HepG2 (cell line): ENCODE measurements at places on chromosomes 11 and 22. TPM values are rescaled to one million over a fixed set of nuclear protein-coding genes. Genes with fewer than 3 reads are reported as not detected.

The PDE2A gene
- total RNA-seq: not detected in 2 replicates

The KCTD21 gene
- total RNA-seq: 3.1 and 3.9 TPM in 2 replicates

The PIH1D2 gene
- 2.7 and 2.8 TPM in 2 replicates for total RNA-seq

The RNF26 gene
- 11.9 and 20.8 TPM in 2 replicates for total RNA-seq

The BUD13 gene
- 25.9 and 31.9 TPM in 2 replicates for total RNA-seq

The KRTAP5-7 gene
- total RNA-seq: not detected in 2 replicates

The RIMBP3B gene
- total RNA-seq: not detected in 2 replicates

The UPK3A gene
- total RNA-seq: 10.0 and 10.5 TPM in 2 replicates

The PDGFD gene
- total RNA-seq: 0.22 and 0.29 TPM in 2 replicates

The MN1 gene
- total RNA-seq: not detected in 2 replicates

The FAM181B gene
- not detected in 2 replicates for total RNA-seq

The OR2AG2 gene
- not detected in 2 replicates for total RNA-seq

The FXYD2 gene
- 106 and 107 TPM in 2 replicates for total RNA-seq

The C11orf87 gene
- total RNA-seq: not detected in 2 replicates

The SNX32 gene
- total RNA-seq: 0.09 TPM in 1 of 2 replicates, not detected in the other

The GRAMD4 gene
- 12.9 and 15.7 TPM in 2 replicates for total RNA-seq

The RHOD gene
- total RNA-seq: 0.27 and 0.29 TPM in 2 replicates

The LAMTOR1 gene
- 63.4 and 66.0 TPM in 2 replicates for total RNA-seq

The GLB1L3 gene
- not detected in 2 replicates for total RNA-seq

The SLCO2B1 gene
- 7.6 and 15.3 TPM in 2 replicates for total RNA-seq

The OR52A1 gene
- not detected in 2 replicates for total RNA-seq

The USP28 gene
- 34.3 and 52.0 TPM in 2 replicates for total RNA-seq

The CSTPP1 gene
- total RNA-seq: 14.6 and 15.7 TPM in 2 replicates

The OR4C5 gene
- total RNA-seq: not detected in 2 replicates

The MYEOV gene
- total RNA-seq: 0.17 and 0.33 TPM in 2 replicates

The TEX54 gene
- total RNA-seq: not detected in 2 replicates

The OR8A1 gene
- not detected in 2 replicates for total RNA-seq

The SLC25A18 gene
- total RNA-seq: 0.75 and 0.86 TPM in 2 replicates

The VWA5A gene
- 1.3 and 1.4 TPM in 2 replicates for total RNA-seq

The MRGPRX4 gene
- 0.18 and 0.36 TPM in 2 replicates for total RNA-seq

The RAB30 gene
- 5.0 and 8.8 TPM in 2 replicates for total RNA-seq

The MAP4K2 gene
- total RNA-seq: 7.8 and 8.3 TPM in 2 replicates

The RBX1 gene
- 84.9 and 111 TPM in 2 replicates for total RNA-seq

The PTH gene
- not detected in 2 replicates for total RNA-seq

The MAP6 gene
- total RNA-seq: 0.04 TPM in 1 of 2 replicates, not detected in the other

The OR4D6 gene
- not detected in 2 replicates for total RNA-seq

The TMPRSS5 gene
- total RNA-seq: 0.40 TPM in 1 of 2 replicates, not detected in the other

The LDHAL6A gene
- not detected in 2 replicates for total RNA-seq

The DNAJB7 gene
- total RNA-seq: not detected in 2 replicates

The HTR3B gene
- total RNA-seq: 1.7 and 2.2 TPM in 2 replicates

The OR6A2 gene
- not detected in 2 replicates for total RNA-seq

The XKR3 gene
- total RNA-seq: not detected in 2 replicates

The MS4A1 gene
- total RNA-seq: not detected in 2 replicates

The SRRD gene
- 36.6 and 56.5 TPM in 2 replicates for total RNA-seq

The C11orf86 gene
- total RNA-seq: 0.11 and 0.17 TPM in 2 replicates

The CASP5 gene
- total RNA-seq: not detected in 2 replicates

The TMEM45B gene
- total RNA-seq: 17.3 and 29.1 TPM in 2 replicates

The SLC17A6 gene
- total RNA-seq: not detected in 2 replicates

The OR51B5 gene
- 0.18 and 0.20 TPM in 2 replicates for total RNA-seq

The OR52H1 gene
- not detected in 2 replicates for total RNA-seq

The MMP27 gene
- total RNA-seq: not detected in 2 replicates

The SLC22A25 gene
- 0.18 TPM in 2 replicates for total RNA-seq
